ENCODE measurements at places on chromosomes 12 and 14.

GRCh38 chr12:104632724-104633201, 176.0 kb downstream of the CHST11 start:
- DNase-seq: no peak

GRCh38 chr12:121793440-121793837, at the start of gene RHOF:
TSS of gene RHOF (minus strand) at chr12:121793688. CDS start at chr12:121793633, 55 bp downstream.
- DNase-seq: no peak

DNA sequence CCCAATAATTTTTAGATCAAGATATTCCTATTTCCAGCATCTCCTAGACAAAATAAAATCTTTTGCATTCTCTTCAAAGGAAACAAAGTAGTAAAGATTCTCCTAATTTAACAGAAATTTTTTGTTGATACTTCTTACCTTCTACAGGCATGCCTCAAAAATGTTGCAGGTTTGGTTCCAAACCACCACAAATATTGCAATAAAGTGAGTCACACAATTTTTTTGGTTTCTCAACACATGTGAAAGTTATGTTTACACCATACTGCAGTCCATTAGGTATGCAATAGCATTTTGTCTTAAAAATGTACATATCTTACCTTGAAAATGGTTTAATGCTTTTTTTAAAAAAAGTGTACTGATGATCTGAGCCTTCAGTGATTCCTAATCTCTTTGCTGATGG, 65.6 kb upstream of the USP15 start:
- no peak for DNase-seq

DNA sequence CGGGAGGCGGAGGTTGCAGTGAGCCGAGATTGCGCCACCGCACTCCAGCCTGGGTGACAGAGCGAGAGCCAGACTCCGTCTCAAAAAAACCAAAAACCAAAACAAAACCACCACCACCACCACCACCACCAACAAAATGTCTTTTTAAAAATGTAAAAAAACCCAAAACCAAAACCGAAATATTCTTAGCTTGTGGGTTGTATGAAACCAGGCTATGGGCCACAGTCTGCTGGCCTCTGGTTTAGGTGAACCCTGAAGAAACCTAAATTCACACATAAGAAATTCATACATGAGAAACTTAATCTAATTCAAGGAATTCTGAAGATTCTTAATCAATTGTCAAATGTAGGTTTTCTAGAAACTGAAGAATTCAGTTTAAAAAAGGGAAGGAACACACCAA, 37.6 kb downstream of the INSM2 start:
- no peak for DNase-seq

DNA sequence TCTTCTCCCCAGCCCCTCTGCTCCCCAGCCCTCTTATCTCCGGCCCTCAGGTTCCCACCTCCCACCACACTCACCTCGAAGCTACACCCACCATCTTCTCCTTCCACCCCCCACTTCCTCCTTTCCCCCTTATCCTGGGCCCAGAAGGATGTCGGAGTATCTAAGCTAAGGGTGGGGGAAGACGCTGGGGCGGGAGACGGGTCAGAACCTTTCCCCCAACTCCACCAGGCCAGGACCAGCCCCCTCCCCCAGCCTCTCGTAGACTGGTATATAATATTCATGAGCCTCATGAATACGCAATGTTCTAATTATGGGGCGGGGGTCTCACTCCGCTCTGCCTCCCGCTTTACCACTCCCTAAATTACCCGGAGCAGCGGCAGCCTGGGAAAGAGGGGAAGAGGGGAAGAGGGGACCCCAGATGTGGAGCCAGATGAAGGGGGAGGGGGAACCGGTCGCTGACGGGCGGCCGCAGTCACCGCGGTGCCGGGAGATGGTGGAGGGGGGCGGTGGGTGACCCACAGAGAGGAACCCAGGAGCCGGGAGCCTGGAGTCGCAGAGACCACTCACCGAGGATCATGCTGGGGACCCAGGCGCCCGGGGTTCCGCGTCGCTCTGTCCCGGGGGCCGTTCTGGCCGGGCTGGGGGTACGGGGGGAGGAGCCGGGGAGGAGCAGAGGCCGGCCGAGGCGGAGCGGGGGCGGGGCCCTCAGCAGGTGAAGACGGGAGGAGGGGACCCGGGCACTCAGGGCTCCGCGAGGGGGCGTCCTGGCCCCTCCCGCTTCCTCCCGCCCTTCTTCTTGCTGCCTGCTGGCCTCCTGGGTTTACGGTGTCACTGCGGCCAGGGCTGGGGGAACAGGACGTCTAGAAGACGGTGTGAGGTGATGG, 6.4 kb upstream of the ZNF385A start:
- DNase-seq: peak; percentile 50

- DNase-seq: no peak
Observed at GRCh38 chr14:104569435-104569834, 10.1 kb upstream of the C14orf180 start.

DNA sequence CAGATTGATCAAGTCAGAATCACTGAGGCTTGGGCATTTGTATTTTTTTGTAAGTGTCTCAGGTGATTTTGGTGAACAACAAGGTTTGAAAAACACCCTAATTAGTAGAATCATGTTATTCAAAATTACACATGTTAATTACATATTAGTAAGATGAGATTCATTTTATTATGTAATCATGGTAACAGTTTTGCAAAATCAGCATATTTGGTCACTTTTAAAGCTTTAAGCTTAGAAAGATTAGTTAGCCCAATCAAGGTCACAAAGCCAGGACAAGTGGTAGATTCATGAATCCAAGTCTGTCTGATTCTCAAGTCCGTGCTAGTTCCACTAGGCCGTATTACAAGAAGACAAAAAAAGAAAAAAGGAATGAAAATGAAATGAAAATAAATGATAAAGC, 218.4 kb upstream of the FAR2 start:
- DNase-seq: no peak

- no peak for DNase-seq
Observed at GRCh38 chr14:73149753-73150152, 13.4 kb downstream of the PSEN1 start.

- no peak for DNase-seq
Observed at GRCh38 chr12:5554711-5555110, 122.8 kb downstream of the NTF3 start.

- DNase-seq: no peak
Observed at GRCh38 chr12:62215506-62215905, 44.7 kb upstream of the USP15 start.

DNA sequence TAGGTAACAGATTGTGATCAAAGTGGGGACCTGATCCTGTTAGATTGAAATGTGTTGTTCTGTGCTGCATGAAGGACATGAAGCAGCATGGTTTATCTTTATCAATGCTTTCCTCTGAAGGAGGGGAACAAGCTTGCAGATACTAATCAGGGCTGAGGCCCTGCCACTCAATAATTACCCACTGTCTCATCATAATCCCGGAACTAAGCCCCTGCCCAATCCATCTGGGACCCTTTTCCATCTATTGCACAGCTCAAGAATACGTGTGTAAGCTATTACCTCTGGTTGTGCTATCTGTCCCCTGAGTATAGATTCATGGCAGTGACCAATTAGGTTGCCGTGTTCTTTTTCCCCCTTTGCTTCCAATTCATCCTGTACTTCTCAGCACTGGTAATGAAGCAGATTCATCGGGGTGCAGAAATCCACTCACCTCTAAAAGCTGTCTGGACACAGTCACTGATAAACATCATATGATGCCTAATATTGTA, 67.8 kb downstream of the OTX2 start:
- DNase-seq: no peak

All from activated CD4-positive, alpha-beta T cell treated with anti-CD3 and anti-CD28 coated beads for 1 hour (primary cell).